ENCODE measurements at places on chromosomes 3 and 15.

GRCh38 chr3:123282461-123282860 is 80.7 kb downstream of the SEC22A start:
- DNase-seq: no peak

- no peak for DNase-seq
These were observed 37.7 kb downstream of the AMOTL2 start for GRCh38 chr3:134336587-134336986.

- DNase-seq: no peak
These were observed 40.6 kb downstream of the ACAD9 start for GRCh38 chr3:128919988-128920387.

DNA sequence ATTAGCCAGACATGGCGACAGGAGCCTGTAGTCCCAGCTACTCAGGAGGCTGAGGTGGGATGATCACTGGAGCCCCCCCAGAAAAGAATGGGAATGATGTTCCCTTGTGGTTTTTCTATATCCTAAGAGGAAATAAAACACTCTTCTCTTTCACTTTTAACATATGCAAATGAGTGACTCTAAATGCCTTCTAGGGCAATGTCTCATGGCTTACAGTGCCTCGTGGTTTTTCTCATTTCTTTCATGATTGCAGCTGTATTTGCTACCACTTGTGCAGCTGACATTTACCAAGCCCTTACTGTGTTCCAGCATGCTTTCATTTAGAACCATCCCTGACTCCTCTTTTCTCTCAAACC is 26.4 kb downstream of the STOML1 start:
- DNase-seq: no peak

DNA sequence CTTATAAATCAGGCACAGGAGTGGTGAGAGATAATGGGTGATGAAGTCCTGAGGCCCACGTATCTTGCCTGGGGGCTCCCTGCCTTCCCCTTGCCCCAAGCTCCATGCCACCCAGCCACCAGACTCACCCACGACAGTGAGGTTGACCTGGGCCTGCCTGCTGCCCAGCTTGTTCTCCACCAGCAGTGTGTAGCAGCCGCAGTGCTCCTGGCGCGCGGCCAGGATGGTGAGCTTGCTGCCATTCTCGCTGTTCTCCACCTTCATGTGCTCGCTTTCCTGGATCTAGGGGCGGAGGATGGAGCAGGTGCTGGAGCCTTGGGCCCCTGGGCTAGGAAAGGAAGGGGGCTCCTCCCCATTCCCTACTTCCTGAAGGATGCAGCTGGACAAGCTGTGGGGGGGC is 79.1 kb upstream of the HACD2 start:
- DNase-seq: no peak

GRCh38 chr15:95644100-95644875 is 686.2 kb upstream of the NR2F2 start:
- DNase-seq: no peak

DNA sequence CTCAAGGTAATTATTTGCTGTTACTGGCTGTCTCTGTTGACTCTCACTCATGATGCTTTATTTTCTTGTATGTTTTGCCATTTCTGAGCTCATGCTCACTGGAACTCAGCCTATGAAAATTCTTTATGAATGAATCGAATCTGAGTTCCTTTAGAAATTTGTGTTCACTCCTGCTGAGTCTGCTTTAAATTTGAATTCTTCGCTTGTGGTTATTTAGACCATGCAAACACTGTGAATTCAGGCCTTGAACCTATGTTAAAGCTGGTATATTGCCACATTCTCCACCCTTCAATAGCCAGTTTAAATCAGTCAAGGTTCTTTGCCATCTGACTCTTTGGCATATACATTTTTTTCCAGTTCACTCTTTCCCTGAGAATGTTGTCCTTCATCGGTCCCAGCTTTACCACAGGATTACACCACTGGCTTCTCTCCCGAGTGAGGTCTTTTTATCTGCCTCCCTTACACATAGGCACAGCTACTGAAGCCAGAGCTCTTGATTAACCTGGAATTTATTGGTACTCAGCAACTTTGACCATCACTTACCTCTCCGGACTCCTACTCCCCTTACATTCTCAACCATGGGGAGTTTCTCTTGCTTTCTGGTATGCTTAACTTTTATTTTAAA is 400.6 kb downstream of the VPS13C start:
- DNase-seq: no peak

DNA sequence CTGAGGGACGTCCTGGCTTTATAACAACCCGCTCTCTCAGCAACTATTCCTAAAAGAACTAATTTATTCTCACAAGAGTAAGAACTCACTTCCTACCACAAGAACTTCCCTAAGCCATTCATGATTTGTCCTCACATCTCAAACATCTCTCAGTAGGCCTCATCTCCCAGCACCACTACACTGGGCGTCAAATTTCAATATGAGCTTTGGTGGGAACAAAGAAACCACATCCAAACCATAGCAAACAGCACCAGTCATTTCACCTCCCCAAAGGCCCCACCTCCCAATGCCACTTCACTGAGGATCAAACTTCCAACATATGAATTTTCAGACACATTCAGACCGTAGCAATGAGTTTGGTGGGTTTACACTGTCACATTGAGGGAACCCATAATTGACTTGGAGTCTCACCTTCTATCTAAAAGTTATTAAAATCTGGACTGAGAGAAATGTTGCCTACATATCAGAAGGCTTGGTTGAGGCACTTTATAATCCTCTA is 116.4 kb upstream of the AGBL1 start:
- no peak for DNase-seq

DNA sequence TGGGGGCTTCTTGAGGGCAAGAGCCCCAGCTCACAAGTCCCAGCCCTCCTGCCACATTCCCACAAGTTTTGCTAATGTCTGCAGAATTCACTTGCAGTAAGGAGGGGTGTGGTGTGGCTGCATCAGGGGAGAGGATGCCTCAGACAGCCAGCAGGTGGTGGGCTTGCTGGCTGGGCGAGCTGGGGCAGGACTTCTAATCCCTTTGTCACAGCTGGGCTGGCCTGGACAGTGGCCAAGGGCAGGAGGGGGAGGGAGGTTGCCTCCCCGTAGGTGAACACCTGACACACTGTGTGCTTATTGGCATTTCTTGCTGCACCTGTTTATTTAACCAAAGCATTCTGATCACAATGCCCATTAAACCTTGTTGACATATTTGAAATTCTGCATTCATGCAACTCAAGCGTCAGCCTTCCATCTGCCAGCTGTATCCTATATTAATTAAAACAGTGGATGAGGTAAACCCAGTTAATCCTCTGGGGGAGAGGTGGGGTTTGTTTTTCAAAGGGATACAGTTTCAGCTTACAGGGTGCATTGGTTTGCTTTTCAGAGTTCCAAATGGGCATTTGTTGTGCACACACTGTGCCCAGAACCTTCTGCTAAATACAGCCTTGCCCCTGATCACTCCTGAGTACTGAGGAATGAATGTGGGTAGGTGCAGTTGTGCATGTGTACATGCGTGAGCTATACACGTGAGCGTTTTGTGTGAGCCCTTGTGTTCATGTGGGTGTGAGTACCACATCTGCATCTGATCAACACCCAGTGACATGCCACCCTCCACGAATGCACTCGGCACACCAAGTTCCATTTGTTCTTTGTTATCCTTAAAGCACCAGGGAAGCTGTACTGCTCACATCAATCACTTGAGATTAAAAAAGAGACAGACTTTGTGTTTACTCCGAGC is 268.7 kb downstream of the XXYLT1 start:
- DNase-seq: no peak

DNA sequence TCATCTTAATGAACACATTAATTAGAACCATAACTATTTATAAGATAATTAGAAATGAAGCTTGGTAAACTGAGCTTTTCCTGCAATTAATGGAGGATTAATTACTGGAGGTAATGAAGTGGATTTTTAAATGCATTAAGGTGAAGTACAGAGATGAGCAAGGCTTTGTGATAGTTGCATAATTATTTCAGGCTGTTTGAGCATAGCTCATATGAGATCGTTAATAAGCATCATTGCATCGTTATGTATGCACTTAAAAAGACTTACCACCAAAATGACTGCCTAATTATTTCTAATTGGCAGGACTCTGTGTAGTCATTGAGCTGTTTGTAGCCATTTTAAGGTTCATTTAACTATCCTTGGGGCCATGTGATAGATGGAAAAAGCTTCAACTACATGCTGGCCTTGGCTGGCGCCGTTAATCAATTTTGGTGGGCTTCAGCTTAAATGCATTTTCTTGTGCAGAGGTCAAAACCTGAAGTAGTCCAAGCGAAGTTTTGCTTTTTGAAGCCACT is 55.3 kb downstream of the RSRC1 start:
- no peak for DNase-seq

- DNase-seq: no peak
These were observed 33.4 kb downstream of the PLCL2 start for GRCh38 chr3:16917980-16918682.

- no peak for DNase-seq
These were observed 412.9 kb upstream of the GRM7 start for GRCh38 chr3:6448011-6448410.

DNA sequence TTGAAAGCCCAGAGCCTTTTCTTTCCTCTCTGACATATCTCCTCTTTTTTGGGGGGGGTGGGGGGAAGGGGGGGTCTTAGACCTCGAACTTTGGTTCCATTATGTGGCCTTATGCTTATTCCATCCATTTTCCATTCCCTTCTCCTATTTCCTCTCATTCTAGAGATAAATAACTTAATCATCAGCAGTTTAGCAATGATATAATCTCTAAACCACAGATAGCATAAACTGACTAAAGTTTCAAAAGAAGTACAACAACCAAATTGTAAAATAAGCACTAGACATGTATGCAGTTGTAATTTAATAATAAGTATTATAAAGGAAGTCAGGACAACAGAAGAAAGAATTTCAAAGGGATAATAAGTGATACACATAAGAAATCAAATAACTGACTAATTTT is 64.5 kb downstream of the AQR start:
- no peak for DNase-seq

- DNase-seq: no peak
These were observed 109.2 kb upstream of the FHIT start for GRCh38 chr3:61360297-61360965.

DNA sequence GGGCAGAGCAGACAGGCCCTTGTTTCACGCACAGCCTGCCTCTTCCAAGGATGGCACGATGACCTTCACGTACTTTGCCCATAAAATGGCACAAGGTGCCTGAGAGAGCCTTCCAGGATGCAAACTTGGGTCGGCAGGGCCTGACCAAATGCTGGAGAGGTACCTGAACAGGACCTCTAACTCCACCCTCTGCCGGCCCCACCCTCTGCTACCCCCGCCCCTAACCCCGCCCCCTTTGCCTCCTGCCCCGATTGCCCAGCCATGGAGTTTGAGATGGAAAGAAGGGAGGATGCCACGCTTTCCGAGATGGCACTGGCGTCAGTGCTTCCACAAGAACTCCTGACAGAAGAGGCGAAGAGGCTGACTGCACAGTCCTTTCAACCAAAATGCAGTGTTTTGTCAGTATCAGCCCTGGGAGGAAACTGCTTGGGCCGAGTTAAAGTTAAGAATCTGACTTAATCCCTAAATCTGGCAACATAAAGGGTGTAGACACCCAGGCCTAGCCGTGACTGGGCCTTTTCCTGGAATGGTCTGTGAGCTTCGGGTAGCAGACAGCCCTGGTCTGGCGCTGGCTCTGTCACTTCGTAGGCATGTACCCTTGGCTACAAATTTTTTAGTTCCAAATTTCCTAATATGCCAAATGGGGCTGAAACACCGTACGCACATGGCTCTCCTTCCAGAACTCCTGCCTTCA is 230.3 kb upstream of the RGMA start:
- DNase-seq: no peak

DNA sequence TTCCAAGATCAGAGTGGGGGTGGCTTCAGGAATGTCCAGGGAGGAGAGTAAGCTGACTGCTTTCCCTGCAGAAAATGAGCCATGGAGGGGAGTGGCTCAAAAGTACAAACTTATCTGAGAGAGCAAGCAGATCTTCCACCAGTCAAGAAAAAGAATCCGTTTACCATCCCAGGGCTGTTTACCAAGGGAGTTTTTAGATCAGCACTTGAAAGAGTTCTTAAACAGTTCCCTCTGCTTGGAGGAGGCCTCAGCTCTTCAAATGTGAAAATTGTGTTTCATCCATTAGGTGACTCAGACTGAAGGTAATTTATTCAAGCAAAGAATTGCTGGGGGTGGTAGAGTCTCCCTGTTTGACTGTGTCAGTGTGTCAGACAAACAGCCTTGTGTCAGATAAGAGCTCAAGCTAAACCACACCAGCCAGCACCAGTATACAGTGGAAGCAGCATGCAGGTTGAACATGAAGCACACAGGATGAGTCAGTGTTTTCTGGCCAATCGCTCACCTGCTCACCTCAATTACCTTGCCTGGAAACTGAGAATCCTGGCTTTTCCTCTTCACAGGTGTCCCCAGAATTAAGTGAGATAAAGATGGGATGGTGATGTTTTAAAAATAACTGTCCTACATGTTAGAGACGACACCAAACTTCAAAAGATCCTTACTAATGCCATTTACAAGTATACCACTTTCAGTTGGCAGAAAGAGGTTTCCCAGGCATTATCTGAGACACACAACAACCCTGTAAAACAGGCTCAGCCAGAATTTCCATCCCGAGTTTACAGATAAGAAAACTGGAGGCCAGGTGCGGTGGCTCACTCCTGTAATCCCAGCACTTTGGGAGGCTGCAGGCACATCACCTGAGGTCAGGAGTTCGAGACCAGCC is 21.7 kb downstream of the SH3BP5 start:
- peak; percentile 71 for DNase-seq

GRCh38 chr3:150789451-150789850 is 26.5 kb upstream of the SIAH2 start:
- DNase-seq: no peak

GRCh38 chr3:153889905-153890334 is 231.3 kb upstream of the ARHGEF26 start:
- no peak for DNase-seq

DNA sequence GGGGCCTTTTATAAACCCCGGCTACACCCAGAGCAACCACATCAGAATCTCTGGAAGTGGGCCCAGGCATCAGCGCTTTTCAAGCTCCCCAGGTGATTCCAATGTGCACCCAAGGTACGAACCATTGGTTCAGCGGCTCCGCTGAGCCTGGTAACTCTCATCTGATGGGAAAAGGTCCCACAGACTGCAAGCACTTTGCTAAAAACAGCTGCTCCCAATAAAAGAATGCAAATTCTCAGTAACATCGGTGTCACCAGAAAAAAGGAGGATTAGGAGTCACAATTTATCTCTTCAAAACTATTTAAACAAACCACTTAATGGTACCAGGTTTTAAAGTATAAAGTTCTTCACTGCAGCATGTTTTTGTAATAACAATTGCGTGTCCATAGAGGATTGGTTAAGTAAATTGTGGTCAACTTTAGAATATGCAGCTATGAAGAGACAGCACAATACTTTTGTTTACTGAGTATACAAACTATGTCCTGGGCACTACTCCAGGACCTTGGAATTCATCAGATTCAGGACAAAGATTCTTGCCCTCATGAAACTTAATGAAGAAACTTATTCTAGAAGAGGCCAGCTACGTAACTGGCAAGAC is 660.7 kb upstream of the ADAMTS9 start:
- no peak for DNase-seq

- no peak for DNase-seq
These were observed 312.4 kb upstream of the KCNMB2 start for GRCh38 chr3:178223876-178224275.

GRCh38 chr15:38053776-38054175 is 119.3 kb downstream of the TMCO5A start:
- DNase-seq: no peak

- DNase-seq: no peak
These were observed 2.0 kb downstream of the ACAN start for GRCh38 chr15:88805031-88805780.

Data from stimulated activated naive B cell treated with anti-CD40 and anti-IgM and Interleukin-4, amounts not matched to agents 10 μg/mL and 1 μg/mL and 100 μg/mL, for 72 hours (primary cell).